ENCODE measurements at places on chromosomes 3 and 15.

DNA sequence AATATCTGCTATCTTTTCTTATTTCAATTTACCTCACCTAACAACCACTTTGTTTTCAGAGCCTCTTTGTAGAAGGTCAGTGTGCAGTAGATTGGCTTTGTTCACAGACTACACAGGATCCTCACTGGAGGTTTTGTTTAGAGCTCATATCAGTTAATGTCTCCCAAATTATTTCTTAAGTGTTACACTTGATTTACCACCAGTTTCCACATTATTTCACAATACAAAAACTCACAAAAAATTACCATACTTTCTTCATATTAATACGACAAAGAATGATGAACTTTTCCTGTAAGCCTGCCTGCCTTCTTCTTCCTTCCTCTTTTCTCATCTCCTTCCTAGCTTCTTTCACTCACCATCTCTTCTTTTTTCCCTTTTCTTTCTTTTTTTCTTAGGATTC is 133.3 kb downstream of the ALCAM start:
- no peak for DNase-seq

- no peak for DNase-seq
Measured at GRCh38 chr3:129598000-129598381, 8.5 kb downstream of the PLXND1 start.

- no peak for DNase-seq
Measured at GRCh38 chr3:37115446-37115845, 58.9 kb downstream of the LRRFIP2 start.

DNA sequence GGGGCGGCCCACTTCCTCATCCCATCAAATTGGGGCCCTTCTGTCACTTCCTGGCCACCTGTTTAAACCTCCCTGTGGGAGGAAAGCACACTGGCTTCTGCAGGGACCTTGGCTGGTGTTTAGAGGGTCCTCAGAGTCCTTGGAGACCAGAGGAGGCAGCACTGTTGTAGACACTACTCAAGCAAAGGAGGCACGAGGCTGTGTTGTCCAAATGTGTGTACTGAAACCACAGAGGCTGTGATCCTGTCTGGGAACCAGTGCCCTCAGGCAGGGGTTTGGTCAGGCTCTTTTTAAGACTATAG is 12.4 kb upstream of the SEC13 start:
- DNase-seq = no peak

- DNase-seq = peak; percentile 12
Measured at GRCh38 chr3:115922681-115923347, 299.5 kb downstream of the GAP43 start.

- DNase-seq = no peak
Measured at GRCh38 chr3:62467966-62468722, 94.8 kb upstream of the FEZF2 start.

GRCh38 chr15:26639966-26640365 is 132.9 kb downstream of the GABRB3 start:
- DNase-seq = no peak

DNA sequence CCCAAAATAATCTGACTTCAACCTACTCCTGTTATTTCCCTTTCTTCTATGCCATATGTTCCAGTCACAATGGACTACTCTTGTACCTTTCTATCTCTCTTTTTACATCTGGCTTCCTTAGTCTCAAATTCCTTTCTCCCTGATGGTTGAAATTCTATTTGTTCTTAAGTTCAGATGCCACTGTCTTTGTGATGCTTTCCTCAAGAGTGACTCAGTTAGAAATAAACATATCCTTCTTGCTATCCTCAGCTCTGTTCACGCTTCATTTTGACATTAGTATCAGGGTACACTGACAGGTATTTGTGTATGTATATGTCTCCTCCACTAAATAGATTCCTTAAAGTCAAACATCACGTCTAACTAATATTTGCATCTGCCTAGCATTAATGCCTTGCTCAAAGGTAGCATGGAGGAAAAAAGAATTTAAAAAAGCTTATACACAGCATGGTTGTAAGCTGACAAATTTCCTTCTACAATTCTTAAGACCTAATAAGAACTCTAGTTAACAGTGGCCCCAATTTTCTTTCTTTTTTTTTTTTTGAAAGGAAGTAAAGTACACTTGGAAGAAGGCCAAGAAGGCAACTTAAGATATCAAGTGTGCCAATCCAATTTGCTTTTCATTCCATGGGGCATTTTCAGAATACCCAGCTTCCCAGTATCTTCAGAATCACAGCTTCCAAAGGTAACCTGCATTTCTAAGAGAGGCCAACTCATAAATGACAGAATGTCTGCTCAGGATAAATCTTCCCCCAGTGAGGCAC is 58.0 kb downstream of the CHAC1 start:
- no peak for DNase-seq

DNA sequence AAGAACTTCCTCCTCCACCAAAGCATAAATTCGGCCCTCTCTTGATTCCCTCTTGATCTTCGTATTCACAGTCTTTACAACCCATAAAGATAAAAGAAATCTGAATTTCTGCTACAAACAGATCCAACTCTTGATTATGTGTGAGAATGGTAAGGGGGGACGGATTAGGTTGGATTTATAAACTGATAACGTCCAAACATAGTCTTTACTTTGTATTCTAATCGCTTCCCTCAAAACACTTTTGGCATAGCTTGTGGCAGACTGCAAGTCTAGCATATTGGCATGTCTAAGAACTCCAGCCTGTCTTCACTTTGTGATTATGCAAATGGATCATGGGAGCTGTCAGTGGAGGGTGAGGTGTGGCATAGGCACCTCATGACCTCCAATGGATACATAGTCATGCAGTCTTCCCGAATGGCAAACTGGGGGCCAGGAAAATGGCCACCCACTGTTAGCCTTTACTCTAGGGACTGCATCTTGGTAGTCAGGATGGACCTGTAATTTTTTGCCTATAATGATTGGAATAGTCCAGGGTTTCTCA is 24.3 kb upstream of the GPR171 start:
- no peak for DNase-seq

GRCh38 chr3:134867277-134867676 is 72.2 kb downstream of the EPHB1 start:
- DNase-seq = no peak
